ENCODE measurements at places on chromosomes 1 and 21. TPM values are rescaled to one million over a fixed set of nuclear protein-coding genes. Genes with fewer than 3 reads are reported as not detected.

PTPN7 gene
- total RNA-seq: not detected

C1orf53 gene
- total RNA-seq: 4.3 TPM

ATAD3C gene
- 0.28 TPM for total RNA-seq

DNA sequence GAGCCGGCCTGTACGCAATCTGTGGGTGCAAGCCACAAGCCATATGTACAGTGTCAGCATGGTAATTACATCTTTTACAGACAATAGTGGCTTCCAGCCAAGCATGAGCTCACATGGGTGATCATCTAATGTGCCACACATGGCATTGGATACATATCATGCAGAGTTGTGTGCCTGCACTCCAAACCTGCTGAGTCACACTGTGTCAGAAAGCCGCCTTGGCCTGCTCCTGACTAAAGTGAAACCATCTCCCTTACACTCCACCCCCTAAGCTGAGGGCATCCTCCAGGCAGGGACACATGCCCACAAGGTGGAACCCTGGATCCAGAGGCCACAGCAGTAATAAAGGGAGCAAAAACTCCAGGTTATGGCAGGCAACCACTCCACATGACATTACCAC is 72.5 kb downstream of the KCNT2 start:
- DNase-seq: peak; percentile 29

DNA sequence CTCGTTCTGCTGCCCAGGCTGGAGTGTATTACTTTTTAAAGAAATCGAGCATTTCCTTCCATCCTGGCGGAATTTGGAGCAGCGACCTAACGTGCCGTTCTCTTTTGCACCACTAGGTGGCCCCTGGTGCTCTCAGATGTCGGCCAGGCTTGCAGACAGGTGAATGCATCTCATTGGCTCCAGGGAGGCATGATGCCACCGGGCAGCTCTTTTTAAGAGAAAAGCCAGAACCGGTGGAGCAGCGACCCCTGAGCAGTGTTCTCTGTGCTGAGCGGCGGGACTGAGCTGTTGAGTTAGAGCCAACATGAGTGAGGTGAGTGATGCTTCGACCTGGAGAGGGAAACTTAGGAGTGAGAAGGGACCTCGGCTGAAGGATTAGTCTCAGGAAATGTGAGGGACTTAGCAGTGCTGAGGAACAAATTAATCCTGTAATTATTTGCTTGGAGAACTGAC is at the start of gene PCP4:
TSS of gene PCP4 (plus strand) at position 241 of the 453 bp plus-strand sequence. CDS start at position 305, 64 bp downstream.
- DNase-seq: peak; percentile 78

- DNase-seq: no peak
Measured at GRCh38 chr1:25735956-25736529, 64.0 kb upstream of the SELENON start.

DNA sequence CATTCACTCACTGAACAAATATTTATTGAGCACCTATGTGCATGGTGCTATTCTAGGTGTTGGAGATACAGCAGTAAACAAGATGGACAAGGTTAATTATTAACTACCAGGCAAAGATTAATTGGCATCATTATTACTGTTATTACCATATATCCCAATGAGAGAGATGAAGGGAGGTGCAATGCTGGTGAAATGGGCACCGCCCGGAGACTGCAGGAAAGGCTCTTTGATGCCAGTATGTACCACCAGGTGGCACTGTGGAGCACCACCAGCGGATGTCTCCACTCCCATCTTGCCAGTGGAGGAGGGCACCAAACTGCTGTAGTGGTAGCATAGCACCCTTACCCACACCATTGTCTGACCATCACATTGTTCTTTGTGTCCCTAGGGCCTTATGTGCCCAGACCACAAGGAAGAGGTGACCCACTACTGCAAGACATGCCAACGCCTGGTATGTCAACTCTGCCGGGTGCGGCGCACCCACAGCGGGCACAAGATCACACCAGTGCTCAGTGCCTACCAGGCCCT is 3.0 kb downstream of the TRIM46 start:
- peak; percentile 77 for DNase-seq

- DNase-seq: no peak
Measured at GRCh38 chr1:232669981-232670747, 40.2 kb upstream of the SIPA1L2 start.

All from cardiac muscle cell (in vitro differentiated cells and primary cell).